ENCODE measurements at places on chromosomes 5 and 9.

GRCh38 chr9:89116064-89116804 is 62.4 kb downstream of the SHC3 start:
- DNase-seq, result no peak

GRCh38 chr9:37650873-37651768 is at the start of gene FRMPD1:
Gene FRMPD1, plus strand, starts transcription at chr9:37650954. Its CDS starts 41,688 bp downstream, at chr9:37692642.
- DNase-seq, result peak; percentile 15

DNA sequence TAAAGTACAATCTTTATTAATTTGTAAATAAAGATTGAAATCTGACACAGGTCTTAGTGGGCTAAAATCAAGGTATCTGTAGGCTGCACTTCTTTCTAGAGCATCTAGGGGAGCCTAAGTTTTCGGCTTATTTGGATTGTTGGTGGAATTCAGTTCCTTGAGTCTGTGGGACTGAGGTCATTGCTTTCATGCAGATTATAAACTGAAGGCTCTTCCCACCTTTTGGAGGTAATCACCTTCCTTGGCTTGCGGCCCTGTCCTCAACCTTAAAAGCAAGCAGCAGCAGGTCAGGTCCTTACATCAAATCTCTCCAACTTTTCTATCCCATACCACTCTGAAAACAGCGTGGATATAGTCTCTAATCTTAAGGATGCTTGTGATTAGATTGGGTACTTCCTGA is 25.9 kb downstream of the MAT2B start:
- DNase-seq, result no peak

DNA sequence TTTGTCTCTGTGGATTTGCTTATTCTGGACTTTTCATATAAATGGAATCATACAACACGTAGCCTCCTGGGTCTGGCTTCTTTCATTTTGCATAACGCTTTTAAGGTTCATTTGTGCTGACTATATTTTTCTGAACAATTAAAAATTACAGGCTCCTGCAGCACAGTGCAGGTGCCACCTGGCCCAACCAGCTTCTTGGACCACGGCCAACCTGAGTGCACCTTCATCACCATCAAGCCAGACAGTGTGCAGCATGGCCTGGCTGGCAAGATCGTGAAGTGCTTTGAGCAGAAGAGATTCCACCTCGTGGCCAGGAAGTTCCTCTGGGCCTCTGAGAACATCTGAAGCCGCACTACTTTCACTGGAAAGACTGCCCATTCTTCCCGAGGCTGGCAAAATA is 53.5 kb upstream of the COL15A1 start:
- DNase-seq, result no peak

GRCh38 chr9:133182151-133182550 is 18.4 kb upstream of the GBGT1 start:
- DNase-seq, result no peak

GRCh38 chr5:154243736-154244135 is 53.2 kb downstream of the GALNT10 start:
- no peak for DNase-seq

GRCh38 chr9:115770521-115770920 is 383.1 kb upstream of the PAPPA start:
- DNase-seq, result no peak

DNA sequence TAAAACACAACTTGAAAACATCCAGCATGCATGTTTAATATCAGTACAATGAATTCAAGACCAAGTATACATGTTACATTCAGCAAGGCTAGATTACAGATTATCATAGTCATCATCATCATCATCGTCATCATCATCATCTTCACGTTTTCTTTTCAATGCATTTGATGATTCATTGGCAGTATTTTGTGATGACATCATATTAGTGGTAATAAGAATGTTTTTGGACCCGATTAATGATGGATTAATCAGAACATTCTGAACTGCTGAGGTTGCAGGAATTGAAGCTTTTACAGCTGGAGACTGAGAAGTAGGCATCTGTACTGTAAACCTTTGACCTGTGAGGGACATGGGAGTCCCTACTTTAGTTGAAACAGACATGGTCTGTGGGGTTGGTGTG is 4.5 kb downstream of the AK6 start:
- no peak for DNase-seq

DNA sequence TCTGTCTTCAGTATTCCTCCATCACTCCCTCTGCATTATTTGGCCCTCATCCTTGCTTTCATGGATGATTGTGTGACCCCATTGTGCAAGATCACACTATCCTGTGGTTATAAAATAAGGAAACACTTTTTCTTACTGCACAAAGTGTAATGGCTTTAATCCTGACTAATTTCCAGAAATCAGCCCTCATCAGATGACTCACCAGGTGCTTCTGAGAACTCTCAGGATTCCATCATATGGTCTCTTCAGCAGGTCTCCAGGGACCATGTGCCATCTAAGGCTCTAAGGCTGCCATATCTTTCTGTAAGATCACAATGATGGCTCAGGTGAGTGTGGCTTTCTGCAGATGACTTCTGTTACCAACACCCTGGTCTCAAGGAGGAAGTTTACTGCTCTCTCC is 27.3 kb upstream of the FER start:
- no peak for DNase-seq

GRCh38 chr5:72130351-72130761 is 23.1 kb downstream of the MAP1B start:
- no peak for DNase-seq

- DNase-seq, result no peak
Observed at GRCh38 chr9:28925157-28925556, 1351.9 kb upstream of the C9orf72 start.

DNA sequence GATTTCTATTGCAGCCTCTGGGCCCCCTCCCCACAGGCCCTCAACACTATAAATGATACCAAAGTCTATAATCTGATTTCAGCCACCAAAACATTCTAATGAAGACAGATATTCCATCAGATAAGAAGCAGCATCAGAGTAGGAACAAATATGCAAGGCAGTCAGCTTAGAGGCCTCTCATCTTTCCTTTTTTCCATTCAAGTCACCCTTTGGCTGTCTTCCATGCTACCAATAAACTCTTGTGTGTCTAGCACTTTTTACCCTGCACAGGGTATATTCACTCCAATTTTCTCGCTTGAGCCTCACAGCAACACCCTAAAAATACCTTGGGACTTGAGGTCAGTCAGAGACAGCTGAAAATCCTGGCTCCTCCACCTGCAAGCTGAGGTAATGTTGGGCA is 193.7 kb downstream of the BRINP1 start:
- DNase-seq, result no peak

- DNase-seq, result no peak
Observed at GRCh38 chr9:119905724-119906123, 536.5 kb upstream of the BRINP1 start.

DNA sequence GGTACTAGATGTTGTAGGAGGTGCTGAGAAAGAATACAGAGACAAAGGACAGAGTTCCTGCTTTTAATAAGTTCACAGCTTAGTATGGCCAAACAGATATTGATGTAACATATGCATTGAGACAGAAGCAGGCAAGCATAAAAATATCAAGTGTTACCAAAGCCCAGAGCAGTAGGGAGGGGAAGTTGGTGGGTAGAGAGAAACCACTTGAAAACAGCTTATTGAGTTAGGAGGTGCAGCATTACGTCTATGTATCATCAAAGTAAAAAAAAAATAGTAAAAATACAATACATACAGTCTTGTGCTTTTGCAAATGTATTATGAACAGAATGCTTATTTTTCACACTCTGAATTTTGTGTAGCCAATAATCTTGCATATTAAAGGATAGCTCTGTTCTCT is 441.8 kb upstream of the SGCD start:
- DNase-seq, result no peak

DNA sequence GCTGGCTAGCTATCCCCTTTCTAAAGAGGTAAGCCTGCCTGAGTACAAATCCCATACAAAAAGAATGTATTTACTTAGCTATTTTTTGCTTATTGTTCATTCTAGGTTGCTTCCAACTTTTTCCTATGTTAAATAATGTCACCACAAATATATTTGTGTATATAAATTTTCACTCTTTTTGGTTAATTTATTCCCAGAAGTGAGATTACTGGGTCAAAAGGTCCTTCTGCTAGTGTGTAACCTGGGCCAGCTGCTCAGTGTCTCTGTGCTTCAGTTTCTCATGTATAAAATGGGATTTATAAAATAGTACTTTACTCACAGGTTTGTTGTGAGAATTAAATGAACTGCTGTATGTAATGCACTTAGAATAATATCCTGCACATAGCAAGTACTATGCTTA is 23.9 kb upstream of the DMRT2 start:
- no peak for DNase-seq

DNA sequence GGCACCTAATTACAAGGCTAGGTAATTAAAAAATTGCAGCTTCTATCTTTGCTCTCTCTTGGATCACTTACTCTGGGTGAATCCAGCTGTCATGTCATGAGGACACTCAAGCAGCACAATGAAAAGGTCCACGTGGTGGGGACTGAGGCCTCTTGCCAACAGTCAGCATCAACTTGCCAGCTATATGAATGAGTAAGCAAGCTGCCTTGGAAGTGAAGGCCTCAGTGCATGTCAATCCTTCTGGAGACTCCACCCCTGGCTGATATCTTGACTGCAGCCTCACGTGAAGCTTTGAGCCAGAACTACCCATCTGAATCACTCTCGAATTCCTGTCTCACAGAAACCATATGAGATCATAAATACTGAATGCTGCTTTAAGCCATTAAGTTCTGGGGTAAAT is 140.5 kb downstream of the SNX18 start:
- peak; percentile 67 for DNase-seq

DNA sequence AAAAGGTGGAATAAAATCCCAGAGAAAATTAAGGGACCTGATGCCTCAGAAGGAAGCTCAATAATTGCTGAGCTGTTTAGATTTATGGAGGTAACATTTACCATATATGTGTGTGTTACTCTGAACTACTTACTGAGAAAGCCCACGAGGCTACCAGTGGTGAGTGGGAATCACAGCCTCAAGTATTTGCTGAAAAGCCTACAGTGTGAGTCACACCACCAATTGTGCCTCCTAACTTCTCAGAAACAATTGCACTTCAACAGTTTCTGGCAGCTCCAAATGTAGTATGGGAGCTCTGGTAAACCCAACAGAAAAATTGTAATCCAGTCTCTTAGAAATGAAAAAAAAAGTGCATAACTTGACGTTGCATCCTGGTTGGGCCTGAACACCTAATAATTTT is 551.6 kb downstream of the PRDM9 start:
- DNase-seq, result no peak

- peak; percentile 39 for DNase-seq
Observed at GRCh38 chr9:88270413-88270812, 117.8 kb upstream of the SPIN1 start.

GRCh38 chr9:94872891-94873511 is 146.5 kb downstream of the AOPEP start:
- DNase-seq, result no peak

DNA sequence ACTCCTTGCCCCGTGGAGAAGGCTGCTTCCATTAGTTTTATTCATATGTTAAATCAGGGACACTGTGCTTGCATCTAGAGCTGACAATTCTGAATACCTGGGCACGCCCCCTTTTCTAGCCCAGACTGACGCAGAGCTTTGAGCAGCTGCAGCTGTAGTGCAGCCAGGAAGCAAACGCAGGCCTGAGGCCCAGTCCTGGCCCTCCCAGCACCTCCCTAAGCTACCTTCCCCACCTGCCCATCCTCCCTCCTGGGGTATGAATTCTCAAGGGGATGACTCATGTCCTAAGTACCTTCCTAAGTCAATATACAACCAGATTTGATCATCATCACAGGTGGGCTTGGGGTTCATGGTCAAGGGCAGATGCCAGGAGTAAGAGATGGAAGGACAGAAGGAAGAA is 3.5 kb downstream of the PHF19 start:
- DNase-seq, result peak; percentile 78

GRCh38 chr9:71984403-71984802 is 73.0 kb downstream of the C9orf85 start:
- peak; percentile 37 for DNase-seq

DNA sequence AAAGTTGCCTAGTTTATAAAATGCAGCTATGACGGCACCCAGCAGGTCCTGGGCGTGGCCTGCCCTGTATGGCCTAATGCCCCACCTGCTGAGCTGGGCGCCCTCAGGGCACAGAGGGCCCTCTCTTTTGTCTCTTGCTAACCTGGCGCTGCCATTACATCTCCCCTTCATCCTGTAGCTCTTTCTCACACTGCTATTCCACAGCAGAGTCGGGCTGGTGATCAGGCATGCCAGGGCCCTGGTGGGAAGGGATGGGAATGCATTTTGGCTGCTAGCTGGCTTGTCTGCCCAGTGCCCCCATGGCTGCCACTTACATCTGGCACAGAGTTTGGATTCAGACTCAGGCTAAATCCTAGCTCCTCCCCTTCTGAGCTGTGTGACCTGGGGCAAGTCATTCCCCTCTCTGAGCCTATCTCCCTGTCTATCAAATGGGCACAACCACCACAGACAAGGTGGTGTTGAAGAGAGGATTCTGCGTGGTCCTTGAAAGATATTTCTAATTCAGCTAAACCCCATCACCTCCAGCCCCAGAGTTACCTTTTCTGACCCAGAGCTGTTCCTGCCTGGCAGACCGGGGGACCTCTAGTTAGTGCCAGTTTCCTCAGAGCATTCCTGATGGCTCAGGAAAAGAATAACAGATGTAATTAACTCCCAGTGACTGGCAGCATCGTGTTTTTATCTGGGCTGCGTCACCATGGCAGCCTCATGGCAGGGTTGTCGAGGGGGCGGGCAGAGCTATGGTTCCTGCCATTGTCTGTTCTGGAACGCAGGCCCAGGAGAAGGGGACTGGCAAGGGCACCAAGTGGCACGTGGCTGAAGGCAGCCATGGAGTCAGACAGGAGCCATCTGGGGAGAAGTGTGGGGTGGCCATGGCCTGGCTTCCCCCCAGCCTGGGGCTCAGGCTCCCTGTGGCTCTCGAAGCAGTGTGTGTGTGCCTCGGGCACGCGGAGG is 6.3 kb downstream of the PRR7 start:
- DNase-seq, result peak; percentile 75

GRCh38 chr5:158943057-158943456 is 156.7 kb downstream of the EBF1 start:
- peak; percentile 41 for DNase-seq

GRCh38 chr9:16000811-16001210 is 448.0 kb downstream of the CCDC171 start:
- no peak for DNase-seq

GRCh38 chr5:176590035-176590717 is 19.8 kb downstream of the GPRIN1 start:
- no peak for DNase-seq

GRCh38 chr9:88938189-88938588 is 53.1 kb upstream of the S1PR3 start:
- no peak for DNase-seq

- no peak for DNase-seq
Observed at GRCh38 chr5:151592855-151593408, 1.8 kb upstream of the FAT2 start.

- no peak for DNase-seq
Observed at GRCh38 chr9:99736291-99736690, 85.4 kb upstream of the NR4A3 start.
